Stimulated activated CD4-positive, alpha-beta T cell treated with anti-CD3 and anti-CD28 coated beads, Interleukin-1b, Interleukin-23, amount 100 ng/mL, for 24 hours (primary cell): ENCODE measurements at places on chromosomes 1 and 21.

GRCh38 chr1:176157995-176158394, 49.1 kb downstream of the COP1 start:
- DNase-seq: no peak

GRCh38 chr1:59511476-59512465, 214.9 kb downstream of the FGGY start:
- no peak for DNase-seq

DNA sequence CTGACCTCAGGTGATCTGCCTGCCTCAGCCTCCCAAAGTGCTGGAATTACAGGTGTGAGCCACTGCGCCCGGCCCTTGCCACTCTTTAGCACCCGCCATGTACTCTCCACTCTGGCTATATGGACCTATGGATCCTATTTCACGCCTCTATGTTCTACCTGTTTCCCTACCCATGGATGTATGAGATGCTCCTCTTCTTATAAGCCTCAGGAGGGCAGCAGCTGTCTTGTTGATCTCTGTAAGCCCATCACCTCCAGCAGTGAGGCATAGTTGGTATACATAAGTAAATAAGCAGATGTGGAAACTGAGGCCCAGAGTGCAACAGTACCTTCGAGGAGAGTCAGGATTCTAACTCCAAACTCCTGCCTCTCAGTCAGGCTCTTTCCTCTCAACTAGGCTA, 24.7 kb upstream of the ARTN start:
- no peak for DNase-seq

DNA sequence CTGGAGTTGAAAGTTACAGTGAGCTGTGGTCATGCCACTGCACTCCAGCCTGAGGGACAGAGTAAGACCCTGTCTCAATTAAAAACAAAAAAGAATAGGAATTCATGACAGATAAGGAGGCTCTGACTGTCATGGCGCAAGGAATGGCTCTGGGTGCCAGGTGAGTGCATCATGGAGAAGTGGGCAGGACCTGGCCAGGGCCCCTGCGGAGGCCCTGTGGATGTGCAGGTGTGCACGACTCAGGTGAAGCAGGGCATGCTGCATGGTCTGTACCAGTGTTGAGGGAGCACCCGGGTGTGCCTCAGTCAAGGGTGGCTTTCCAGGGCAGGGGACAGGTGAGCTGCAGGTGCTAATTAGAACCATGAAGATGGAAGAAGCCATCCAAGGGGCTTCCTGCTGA, 14.0 kb downstream of the SLC1A7 start:
- DNase-seq: no peak

GRCh38 chr1:78726686-78727085, 77.1 kb downstream of the IFI44 start:
- no peak for DNase-seq

- DNase-seq: no peak
Measured at GRCh38 chr1:198845271-198845670, 206.4 kb downstream of the PTPRC start.

- no peak for DNase-seq
Measured at GRCh38 chr1:233972951-233973635, 68.6 kb downstream of the SLC35F3 start.

GRCh38 chr1:236142253-236143103, at the start of gene GPR137B:
TSS of gene GPR137B (plus strand) at chr1:236142539. CDS start at chr1:236142623, 84 bp downstream.
- DNase-seq: no peak

DNA sequence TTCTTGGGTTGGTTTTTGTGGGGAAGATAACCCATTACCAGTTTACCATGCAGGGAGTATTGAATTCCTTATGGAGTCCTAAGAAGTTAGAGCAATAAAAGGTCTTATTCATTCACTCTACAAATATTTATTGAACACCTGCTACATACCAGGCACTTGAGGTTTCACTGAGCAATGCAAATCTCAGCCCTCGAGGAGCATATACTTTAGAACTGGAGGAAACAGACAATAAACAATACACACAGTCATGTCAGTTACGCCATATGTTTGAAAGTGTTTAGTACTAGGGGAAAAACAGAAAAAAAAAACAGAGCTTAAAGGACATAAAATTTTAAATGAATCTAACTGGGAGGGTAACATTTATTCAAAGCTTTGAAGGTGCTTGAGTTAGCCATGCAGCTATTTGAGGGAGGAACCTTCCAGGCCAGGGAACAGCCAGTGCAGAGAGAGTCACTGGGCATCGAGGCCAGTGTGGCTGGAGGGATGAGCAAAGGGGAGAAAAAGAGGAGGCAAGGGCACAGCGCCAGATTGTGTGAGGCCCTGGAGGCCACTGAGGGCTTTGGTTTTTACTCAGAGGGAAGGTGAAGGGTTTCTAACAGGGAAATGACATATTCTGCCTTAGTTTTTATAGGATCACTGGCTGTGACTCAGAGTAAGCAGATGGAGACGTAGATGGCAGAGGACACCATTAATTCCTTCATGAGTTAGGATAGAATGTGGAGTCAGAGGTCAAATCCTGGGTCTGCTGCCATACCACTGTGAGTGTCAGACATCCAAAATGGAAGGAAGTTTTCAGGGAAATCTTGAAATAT, 32.7 kb downstream of the C1orf21 start:
- DNase-seq: no peak

DNA sequence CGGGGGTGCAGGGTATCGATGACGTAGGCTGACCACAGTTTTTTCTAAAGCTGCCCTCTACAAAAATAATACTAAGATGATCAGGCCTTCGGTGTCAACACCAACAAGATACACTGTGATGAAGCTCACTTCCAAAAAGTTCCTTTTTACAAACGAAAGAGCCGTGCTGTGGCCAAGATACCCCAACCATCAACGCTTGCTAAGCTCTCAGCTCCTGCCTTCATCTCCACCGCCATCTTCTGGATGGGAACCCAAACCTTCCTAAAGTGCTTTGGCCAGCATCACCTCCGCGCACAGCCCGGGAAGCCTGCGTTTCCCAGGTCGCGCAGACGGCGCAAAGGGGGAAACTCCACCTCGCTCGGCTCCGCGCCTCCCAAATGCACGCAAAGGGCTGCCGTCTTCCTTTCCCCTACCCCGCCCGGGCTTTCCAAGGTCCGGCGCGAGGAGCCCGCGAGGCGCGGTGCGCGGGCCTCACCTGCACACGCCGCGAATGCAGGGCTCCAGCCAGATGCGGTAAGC, 541 bp downstream of the USP48 start:
- peak; percentile 30 for DNase-seq

- peak; percentile 35 for DNase-seq
Measured at GRCh38 chr1:209755926-209756614, at the start of gene TRAF3IP3. TSS of gene TRAF3IP3 (plus strand) at chr1:209756053. CDS start at chr1:209760040, 3,987 bp downstream.

GRCh38 chr1:184513966-184514365, 127.1 kb downstream of the C1orf21 start:
- DNase-seq: no peak

- no peak for DNase-seq
Measured at GRCh38 chr1:33167650-33168447, 14.0 kb downstream of the TRIM62 start.

- no peak for DNase-seq
Measured at GRCh38 chr1:244151537-244151936, 100.5 kb downstream of the ZBTB18 start.

DNA sequence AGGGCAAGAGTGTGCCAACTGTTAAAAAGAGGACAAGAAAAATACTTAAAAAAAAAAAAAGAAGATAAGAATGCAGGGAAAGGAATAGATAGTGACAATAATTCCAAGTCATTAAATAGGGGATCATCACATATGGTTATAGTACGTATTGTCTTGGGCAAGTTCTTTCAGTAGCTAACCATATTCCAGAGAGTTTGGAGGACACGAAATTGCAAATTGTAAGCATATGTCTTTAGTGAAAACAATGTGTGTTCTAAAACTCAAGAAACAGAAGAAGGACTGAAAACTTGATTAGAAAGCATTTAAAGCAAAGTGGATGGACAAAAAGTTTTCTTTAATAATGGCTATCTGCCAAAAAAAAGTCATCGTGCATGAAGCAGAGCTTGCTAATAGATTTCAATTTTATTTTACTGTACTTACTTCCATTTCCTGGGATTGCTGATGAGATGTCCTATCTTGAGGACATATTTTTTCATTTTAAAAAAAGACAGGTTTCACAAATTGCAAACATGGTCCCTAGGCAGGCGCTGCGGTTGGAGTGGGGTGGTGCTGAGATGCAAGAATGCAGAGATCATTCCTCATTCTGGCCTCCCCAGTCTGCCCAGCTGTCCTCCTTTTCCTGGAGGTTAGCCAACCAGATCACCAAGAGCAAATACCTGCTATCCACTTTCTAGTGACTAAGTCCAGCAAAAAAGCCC, 11.9 kb downstream of the TSPAN2 start:
- no peak for DNase-seq

DNA sequence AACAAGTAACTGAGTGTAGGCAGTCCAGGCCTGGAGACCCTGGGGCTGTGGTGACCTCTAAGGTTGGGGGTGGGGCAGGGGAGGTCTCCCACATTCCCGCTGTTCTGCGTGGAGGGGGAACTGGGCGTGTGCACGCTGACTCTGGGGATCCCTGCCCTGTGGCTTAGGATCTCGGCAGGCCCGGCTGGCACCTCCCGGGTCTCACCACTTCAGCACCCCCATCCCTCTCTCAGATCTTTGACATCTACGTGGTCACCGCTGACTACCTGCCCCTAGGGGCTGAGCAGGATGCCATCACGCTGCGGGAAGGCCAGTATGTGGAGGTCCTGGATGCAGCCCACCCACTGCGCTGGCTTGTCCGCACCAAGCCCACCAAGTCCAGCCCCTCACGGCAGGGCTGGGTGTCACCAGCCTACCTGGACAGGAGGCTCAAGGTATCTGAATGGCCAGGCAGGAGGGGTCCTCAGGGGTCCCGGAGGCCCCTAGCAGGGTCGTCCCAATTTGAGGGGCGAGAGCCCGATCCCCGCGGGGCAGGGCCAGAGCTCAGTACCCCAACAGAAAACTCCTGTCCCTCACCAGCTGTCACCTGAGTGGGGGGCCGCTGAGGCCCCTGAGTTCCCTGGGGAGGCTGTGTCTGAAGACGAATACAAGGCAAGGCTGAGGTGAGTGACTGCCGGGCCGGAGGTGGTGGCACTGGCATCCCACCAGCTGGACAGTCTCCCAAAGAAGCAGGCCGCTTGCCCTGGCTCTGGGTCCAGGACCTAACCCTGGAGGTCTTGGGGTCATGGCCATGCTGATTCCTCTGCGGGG, 68.7 kb downstream of the TRIM11 start:
- DNase-seq: no peak

GRCh38 chr1:231423648-231424047, 1.6 kb upstream of the EGLN1 start:
- no peak for DNase-seq

DNA sequence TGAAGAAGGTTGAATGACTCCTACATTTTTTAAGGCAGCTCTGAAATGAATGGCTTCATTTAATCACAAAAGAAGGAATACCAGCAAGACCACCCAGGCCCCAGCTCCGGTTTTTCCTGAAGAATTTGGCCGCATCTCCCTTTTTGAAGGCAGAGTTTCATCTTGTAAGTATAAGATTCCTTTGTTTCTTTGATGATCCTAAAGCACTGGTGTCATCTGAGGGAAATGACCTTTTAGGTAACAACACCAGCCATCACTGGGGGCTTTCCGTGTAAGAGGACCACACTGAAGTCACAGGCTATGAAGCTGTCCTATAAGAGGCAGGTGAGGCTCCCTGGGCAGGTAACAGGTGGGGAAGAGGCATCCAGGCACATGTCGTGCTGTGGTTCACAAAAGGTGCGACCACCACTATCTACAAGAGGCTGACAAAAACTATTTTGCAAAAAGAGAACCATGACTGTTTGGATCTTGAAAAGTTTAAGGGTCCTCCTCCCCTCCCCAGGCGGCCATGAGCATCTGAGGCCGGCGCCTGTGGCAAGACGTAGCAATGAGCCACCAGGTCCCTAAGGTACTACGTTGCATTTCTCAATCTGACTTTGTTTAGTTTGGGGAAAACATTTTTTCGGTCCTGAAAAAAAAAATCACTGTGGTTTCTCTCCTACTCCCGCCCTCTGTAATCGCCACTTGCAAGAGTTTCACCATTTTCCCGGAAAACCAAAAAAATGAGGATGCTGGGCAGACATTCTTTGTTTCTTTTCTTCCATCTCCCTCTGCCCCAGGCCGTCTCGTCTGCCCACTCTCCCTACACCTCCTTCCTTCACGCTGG, 46.3 kb upstream of the IRF2BP2 start:
- no peak for DNase-seq

- no peak for DNase-seq
Measured at GRCh38 chr1:203088441-203088840, 2.6 kb upstream of the MYOG start.

GRCh38 chr1:204254031-204254661, 40.4 kb upstream of the GOLT1A start:
- no peak for DNase-seq

GRCh38 chr1:9375912-9376311, 83.2 kb downstream of the SPSB1 start:
- DNase-seq: no peak

DNA sequence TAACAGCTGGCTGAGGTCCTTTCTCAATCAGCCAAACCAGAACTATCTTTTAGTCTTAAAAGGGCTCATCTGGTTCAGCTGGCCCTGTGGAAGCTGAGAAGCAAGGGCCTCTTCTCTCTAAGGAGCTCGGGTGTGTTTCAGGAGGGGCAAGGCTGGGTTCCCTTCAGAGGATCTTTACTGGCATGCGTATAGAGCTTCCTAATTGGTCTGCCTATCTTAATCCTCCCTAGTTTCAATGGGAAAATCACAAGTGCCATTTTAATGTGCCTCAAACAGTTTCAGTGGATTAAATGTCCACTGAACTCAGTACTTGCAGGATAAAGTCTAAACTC, 81.5 kb upstream of the LBR start:
- no peak for DNase-seq

- DNase-seq: no peak
Measured at GRCh38 chr1:209486861-209487593, 96.5 kb upstream of the CAMK1G start.

GRCh38 chr1:55476445-55477015, 261.4 kb upstream of the USP24 start:
- no peak for DNase-seq

- DNase-seq: no peak
Measured at GRCh38 chr1:156241926-156242325, at the start of gene BGLAP. TSS of gene BGLAP (plus strand) at chr1:156242184. CDS start at chr1:156242232, 48 bp downstream.

- DNase-seq: peak; percentile 41
Measured at GRCh38 chr1:12067900-12068821, 5.1 kb downstream of the TNFRSF8 start.

GRCh38 chr1:163774401-163774945, 452.7 kb downstream of the NUF2 start:
- DNase-seq: no peak

GRCh38 chr1:237673631-237674030, 217.1 kb downstream of the ZP4 start:
- no peak for DNase-seq

DNA sequence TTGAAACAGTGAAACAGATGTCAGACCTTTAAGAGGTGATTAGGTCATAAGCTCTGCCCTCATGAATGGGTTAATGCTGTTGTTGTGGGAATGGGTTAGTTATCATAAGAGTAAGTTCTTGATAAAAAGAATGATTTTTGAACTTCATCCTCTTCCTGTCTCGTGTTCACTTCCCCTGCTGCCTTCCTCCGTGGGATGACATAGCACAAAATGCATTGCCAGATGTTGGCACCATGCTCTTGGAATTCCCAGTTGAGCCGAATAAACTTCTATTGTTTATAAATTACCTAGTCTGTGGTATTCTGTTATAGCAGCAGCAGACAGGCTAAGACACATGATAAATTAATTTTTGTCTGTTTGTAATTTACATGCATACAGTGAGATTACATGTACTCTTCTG, 112.0 kb upstream of the LRRC7 start:
- no peak for DNase-seq

- DNase-seq: no peak
Measured at GRCh38 chr1:77164434-77164944, 54.7 kb downstream of the PIGK start.
